Pulmonary artery endothelial cell (primary cell): ENCODE measurements at places on chromosomes 4 and X.
A peak's percentile ranks its signal among the peaks of the same experiment; 100 is the strongest.

DNA sequence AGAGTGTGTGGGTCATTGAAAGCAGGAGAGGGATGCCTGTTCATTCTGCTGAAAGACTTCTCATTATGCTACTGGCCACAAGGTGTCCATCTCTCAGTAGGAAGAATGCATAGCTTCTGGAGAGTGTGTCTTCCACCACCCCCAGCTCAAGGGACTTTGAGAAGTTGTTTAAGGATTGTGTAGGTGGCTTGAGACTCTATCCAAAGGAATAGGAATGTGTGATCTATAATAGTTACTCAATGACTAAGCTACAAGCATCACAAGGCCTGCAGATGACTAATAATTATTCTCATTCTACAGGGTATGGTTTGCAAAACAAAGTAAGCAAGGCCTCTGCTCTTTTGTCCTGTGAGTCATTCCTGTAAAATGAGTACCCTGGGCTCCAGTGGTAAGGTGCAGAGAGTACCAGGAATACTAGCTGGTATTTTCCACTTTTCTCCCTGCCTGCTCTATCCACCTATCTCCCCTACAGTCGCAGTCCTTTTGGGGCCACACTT is 279.8 kb upstream of the BOD1L1 start:
- peak; percentile 73 for DNase-seq

DNA sequence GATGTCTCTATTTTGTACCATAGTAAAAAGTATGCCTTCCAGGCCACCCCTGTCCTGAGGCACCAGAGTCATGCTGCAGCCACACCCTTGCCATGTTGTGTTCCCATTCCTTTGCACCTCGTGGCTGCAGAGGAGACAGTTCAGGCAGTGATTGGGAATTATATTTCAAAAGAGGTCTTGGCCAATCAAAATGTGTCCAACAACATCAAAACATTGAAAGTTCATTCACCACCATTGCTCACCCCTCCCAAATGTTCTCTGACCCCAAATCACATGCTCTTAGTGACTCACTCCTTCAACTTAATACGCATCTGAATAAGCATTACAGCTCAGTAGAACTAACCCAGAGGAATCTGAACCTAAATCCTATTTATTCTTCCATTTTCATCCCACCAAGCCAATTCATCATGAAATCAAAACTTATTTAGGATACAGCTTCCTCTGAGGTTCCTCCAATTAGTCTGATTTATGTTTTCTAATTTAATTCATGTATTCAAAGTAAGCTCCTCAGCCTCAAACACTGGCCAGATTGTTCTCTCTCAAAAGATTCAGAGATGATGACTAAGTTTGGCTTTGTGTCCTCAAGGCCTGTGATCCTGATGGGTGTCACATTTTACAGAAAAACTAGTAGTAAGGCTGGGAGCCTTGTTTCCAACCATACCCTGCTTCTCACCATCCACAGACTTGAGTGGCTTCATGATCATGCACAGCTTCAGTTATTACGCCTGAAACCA is 323.2 kb upstream of the INTU start:
- DNase-seq = no peak

GRCh38 chr4:70000711-70001110 is 4.9 kb downstream of the STATH start:
- no peak for DNase-seq

DNA sequence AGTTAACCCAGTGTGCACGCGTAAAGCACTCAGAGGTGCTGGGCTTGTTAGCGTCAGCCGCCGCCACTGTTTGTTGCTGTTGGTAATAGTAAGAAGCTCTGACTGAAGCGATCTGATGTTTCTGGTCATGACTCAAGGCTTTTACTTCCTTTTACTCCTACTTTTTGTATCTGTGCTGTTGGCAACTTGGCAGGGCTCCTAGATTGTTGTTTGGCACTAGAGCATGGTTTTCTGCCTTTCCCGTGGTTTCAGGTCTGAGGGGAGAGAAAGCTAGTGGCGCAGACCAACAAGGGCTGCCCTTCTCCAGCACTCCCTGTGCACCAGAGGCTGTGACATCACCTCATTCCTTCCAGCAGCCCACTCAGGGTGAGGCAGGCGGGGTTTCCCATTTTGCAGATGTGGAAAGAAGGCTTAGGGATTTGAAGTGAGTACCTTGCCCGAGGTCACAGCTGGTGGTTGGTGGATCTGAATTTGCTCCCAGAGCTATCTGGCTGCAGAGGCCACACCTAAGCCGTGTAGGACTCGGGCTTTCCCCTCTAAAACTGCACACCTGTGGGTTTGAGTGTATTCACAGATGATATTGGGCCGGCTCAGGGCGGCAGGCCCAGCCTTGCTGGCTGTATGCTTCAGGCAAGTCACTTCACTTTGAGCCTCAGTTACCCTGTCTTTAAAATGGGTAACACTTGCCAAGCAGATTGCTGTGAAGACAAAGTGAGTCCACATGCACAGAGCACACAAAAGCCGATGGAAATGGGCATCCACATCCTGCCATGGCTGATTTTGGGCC is 51.2 kb upstream of the TADA2B start:
- peak; percentile 72 for DNase-seq

DNA sequence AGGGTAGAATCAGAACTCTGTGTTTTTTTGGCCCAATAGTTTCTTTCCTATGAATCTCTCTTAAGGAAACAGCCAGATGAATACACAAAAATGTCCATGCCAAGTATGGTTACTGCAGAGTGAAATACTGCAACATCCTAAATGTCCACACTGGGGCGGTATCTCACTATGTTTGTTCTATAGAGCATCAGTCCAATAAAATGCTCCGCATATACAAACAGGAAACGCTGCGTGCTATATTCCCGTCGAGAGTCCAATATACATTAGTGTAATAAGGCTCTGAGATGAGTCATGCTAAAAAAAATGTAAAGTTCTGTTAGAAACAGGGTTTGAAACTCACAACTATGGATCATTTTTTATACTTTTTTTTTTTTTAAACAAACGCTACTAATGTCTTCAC is 72.9 kb upstream of the ENOX2 start:
- peak; percentile 5 for DNase-seq

DNA sequence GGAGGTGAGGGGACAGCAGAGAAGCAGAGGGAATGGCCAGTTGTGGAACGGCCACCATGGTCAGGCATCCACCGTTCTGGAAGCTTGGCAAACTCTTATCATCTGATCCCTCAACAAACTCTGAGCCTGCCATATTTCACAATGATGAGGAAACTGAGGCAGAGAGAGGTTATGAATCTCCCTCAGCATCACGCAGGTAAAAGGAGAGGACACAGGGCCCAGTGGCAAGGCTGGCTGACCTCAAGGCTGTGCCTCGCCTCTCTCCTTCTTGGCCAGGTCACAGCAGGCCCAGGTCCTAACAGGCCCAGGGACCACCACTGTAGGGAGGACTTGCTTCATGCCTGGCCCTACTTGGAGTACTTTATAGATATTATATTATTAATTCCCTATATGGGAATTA is 242.8 kb downstream of the EVC2 start:
- no peak for DNase-seq

- no peak for DNase-seq
These were observed 5.8 kb upstream of the TET2 start for GRCh38 chr4:105140684-105141490.

GRCh38 chr4:73867783-73868182 is 1.4 kb upstream of the CXCL1 start:
- DNase-seq = no peak

GRCh38 chrX:154731184-154731583 is 19.7 kb downstream of the GAB3 start:
- DNase-seq = no peak

- DNase-seq = no peak
These were observed 36.0 kb upstream of the MXD4 start for GRCh38 chr4:2297606-2298531.

DNA sequence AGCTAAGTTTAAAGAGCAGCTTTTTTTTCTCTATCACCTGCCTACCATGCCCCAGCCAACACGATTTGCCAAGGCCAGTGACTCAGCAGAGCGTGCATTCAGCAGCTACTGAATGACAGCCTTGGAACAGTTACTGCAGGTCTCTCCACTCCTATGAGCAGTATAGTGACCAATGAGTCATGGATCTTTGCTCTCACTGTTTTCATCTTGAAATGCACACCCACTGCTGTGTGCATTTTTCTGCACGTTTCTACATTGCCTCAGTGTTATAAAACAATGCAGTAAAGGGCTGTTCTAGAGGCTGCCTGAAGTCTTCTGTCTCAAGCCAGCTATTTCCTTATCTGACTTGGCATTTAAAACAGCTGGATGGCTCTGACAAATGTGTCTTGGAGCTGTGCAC is 66.0 kb upstream of the C4orf54 start:
- no peak for DNase-seq

DNA sequence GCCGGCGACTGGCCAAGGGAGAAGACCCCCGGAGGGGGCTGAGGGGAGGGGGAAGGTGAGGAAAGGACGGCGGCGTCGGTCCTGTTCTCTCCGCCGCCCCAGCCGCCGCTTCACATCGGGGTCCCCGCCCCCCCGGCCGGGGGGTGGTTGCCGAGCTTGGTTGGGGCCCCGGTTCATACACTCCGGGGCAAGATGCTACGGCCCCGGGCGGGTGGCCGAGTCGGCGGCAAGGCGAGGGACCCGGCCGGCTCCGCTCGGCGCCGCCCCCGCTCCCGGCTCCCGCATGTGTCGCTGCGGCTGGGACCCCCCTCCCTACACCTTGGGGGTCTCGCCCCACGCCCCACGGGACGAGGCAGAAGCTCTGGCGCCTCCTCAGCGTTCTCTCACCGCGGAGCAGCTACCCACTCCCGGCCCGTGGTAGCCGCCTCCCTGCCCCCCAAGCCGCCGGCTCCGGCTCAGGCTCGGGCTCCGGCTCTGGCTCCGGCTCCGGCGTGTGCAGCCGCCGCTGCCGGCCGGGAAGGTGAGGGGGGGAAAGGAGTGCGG is 461 bp downstream of the FBXW7 start:
- DNase-seq = no peak

DNA sequence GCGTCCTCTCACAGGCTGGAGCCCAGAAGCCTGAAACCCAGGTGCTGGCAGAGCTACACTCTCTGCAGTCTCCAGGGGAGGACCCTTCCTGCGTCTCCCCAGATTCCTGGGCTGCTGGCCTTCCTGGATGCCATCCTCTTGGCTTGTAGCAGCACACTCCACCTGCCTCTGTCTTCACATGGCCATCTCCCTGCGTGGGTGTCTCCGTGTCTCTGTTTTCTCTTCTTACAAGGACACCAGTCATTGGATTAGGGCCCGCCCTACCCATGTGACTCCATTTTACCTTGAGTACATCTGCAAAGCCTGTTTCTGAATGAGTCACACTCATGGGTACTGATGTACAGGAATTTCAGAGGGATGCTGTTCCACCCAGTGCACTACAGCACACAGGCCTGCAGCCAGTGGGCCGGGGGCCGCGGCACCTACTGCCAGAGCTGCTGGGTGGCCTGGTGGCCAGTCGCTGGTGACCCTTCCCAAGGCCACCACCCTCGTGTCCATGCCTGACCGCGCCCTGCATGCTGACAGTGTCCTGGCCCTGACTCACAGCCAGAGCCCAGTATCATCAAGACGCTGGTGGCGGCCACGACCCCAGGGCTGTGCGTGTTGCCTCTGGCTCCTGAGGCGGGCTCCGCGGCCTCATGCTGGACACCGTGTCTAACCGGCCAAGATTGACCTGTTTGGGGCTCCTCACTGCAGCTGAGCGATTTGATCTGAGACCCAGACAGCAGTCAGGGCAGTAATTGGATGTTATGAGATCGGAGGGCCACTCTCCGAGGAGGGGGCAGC is 63.6 kb upstream of the NKX1-1 start:
- no peak for DNase-seq

GRCh38 chr4:31275906-31276305 is 555.7 kb downstream of the PCDH7 start:
- DNase-seq = no peak

DNA sequence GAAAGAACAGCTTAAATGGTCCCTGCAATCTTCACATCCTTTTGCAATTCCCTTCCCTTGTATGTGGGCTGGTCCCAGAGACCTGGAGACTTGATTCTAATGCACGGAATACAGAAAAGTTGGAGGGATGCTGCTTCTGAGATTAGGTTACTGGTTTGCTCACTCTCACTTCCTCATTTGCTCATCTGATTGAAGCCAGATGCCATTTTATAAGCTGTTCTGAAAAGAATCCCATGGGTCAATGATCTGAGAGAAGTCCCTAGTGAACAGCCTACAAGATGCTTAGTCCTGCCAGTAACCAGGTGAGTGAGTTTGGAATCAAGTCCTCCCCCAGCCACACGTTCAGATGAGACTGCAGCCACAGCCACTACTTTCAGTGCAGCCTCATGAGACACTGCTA is 35.9 kb downstream of the MAGEA1 start:
- no peak for DNase-seq

DNA sequence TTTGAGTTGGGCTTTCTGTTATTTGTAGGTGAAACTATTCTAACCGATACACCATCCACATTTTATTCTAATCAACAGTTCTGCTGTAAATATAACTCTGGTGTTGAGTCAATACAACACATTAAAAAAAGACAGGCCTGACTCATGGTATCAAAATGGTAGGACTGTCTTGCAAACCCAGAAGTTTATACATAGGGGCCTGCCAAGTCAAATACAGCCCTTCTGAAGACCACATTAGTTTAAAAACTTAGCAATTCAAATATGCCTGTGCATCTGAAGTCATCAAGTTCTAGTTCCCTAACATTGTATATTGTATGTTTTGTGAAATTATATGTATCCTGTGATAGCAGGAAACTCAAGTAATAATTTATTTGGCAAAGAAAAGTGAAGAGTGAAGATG is 24.4 kb upstream of the PDE5A start:
- DNase-seq = no peak

DNA sequence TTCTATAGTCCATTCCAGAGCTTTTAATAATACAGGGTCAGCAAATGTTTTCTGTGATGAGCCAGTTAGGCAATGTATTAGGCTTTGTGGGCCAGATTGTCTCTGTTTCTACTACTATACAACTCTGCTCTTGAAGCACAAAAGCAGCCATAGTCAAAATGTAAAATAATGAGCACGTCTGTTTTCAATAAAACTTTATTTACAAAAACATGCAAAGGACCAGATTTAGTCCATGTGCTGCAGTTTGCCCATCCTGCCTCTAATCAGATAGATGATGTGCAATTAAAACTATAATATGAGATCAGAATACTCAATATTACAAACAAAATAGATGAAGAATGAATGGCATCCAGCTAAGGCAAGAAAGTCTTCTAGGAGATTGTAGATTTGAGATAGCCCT is 127.8 kb upstream of the FRMPD4 start:
- DNase-seq = no peak

- DNase-seq = no peak
These were observed 4.1 kb downstream of the RP2 start for GRCh38 chrX:46840946-46841345.
